ENCODE measurements at places on chromosomes 7 and 10.

GRCh38 chr10:51733057-51733456 is 33.7 kb upstream of the CSTF2T start:
- no peak for DNase-seq

DNA sequence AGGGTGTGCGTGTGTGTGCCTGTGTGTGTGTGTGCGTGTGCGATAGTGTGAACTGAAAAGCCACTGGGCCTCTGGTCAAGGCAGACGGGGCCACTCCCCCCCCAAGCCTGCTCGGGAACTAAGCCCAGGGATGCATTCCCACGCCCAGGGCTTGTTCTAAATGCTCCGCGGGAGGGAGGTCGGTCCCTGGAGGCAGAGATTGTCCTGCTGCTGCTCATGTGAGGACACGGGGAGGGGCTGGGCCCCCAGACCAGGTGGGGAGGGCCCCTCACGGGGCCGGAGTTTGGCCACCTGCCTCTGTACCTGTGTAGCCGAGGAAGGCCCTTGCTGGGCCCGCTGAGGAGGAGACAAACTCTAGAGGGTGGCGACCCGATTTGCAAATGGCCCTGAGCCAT is 93.9 kb downstream of the PDGFA start:
- no peak for DNase-seq

- DNase-seq, result peak; percentile 80
Measured at GRCh38 chr10:30529373-30529998, 95.5 kb downstream of the MAP3K8 start.

DNA sequence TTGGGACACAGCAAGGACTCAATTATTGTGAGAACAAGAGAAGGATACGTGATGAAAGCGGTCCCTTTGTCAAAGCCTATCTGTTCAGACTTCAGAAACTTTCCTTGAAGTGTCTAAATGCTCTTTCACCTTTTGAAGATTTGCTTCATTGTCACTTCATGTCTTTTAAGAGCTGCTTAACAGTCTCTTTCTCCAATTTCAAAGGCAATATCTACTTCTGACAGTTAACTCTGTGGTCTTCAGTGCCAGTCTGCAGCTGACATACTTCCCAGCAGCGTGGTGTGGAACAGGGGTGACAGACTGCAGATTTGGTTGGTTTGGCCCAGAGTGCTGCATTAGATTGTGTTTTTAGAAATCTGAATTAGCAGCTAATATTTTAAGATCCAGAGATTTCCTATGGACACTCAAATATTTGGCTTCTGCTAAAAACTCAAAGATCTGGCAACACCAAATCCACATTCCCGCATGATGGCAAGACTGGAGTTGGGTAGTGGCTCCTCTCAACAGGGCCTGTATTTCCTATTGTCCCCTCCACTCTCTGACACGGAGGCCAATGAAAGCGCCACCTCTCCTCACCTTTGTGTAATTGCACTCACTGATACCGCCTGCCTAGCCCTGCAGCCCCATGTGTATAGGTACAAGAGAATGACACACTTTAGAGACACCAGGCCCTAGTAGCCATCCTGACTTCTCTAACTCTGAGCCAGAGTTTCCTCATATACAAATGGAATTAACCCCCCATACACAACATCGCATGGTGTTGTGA is 11.5 kb downstream of the SCRN1 start:
- no peak for DNase-seq

- DNase-seq, result no peak
Measured at GRCh38 chr7:126460664-126461063, 792.1 kb downstream of the GRM8 start.

DNA sequence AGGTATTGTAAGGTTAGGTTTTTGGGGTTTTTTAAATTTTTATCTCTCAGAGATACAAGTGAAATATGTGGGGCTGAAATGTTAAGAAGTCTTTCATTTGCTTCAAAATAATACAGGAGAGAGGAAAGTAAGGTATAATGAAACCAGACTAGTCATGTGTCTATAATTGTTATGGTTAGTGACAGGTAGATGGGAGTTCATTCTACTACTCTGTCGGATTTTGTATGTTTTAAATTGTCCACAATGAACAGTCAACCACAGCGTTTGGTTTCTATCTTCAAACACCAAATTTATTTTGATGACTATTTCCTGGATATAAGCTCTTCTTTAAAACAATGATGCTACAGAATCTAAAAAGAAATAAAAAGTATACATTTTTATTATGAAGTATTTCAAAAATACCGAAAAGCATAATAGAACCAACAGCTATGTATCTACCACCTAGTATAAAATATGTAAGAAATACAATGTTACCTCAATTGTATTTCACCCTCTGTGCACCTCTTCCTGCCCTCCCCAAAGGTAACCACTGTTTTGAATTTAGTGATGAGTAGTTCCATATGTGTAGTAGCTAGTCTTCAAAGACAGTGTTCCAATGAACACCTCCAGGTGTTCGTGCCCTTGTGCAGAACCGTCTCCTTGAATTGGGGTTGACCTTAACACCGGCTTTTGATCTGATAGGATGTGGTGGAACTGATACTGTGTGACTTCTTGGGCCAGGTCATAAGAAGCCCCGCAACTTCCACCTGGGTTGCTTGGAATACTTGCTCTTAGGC is 74.8 kb upstream of the CDK1 start:
- DNase-seq, result no peak

DNA sequence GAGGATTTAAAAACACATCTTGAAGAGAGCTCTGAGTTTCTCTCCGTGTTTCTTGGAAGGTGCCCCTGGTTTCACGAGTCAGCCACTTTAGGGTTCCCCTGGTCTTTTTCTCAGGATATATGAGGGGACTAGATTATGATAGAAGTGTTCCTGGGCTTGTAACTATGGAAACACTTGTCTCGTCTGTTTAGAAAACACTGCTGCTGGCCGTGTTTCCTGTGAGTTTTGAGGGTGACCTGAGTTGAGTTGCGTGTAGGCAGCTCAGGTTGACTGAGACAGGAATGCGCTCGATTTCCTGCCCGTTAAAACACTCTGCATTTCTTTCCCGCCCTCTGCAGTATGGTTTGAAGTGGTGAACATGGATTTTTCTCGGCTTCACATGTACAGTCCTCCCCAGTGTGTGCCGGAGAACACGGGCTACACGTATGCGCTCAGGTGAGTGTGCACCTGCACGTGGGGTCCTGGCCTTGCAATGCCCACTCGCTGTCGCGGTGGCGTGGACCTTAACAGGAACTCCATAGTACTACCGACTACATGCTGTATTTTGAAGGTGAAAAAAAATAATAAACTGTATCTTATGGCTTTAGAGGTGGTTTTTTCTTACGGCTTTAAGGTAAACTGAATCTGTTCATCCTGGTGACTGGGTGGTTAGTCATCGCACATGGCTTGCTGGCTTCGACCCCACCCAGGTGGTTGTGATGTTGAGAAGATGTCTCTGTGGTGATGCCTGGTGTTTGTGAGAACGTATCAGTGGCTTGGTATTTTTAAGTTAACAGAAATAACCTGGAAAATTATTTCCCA is at the start of gene SUN1:
TSS of gene SUN1 (plus strand) at position 310 of the 801 bp plus-strand sequence. CDS start at position 359, 49 bp downstream.
- DNase-seq, result peak; percentile 72

DNA sequence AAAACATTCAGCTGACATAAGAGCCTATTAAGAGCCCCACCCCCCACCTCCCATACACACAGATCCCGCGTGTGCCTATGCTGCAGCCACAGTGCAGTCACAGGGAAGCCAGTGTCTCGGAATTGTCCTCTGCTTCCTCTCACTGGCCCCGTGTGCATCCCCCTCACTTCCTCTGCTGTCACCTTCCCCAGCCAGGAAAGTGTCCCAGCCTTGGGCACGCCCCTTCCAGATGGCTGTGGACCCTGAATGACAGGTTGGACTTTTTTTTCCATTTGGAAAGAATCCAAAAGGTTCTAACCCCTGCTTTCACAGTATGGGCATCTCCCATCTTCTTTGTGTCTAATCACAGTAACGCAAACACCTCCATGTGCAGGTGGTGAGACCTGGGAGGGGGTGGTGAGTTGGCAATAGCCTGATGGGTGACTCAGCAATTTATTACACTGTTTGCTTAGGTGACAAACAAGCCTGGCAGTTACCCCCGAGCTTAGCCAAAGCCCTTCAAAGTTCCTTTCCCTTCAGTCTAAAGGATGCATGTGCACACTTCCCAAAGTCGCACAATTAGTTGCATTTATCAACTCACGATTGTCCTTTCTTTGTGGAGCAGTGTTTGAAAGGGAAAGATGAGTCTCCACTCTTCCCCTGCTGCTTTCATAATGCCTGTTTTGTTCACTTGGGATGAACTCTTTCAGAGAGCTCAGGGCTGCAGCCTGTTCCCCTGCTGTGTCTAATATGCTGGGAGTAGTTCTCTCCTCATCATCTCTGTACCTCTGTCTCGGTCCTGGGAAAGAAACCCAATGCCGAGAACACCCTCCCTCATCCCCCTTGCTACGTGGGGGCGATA is 67.5 kb upstream of the EFCAB10 start:
- DNase-seq, result no peak

DNA sequence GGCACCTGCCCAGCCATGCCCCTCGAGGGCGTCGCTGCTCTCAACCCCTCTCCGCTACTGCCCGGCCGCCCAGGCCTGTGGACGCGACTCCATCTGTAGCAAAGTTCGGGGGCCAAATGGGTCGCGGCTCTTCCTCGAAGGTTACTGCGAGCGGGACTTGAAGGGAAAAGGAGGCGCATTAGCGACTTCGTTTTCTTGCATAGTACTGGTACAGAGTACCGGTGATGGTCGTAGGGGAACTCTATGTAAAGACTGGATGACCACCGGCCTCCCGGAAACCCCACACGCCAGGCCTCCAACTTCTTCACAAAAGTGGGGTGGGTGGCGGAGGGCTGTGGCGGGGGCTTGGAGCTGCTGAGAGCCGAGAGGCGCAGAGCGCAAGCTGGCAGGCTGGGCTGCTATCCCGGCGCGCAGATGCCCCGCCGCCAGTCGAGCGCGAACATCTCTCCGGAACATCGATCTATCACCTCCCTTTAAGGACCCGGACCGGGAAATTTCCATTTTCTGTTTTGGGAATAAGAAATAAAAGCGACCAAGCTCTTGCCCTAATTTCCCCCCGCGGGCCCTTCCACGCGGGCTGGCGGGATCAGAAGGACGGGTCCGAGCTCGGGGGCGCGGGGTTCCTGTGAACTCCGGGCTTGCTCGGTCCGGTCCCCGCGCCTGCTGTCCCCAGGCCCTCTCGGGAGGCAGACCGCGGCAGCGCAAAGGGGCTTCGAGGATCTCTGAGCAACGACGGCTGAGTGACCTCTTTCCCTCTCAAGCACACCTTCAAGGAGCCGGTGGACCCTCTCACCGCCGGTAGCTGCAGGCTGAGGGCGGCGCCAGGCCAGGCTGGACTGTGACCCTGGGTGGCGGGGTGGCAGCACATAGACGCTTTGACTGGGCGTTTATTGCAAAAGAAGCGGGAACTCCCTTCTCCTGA is 12.2 kb upstream of the FEZF1 start:
- DNase-seq, result no peak

DNA sequence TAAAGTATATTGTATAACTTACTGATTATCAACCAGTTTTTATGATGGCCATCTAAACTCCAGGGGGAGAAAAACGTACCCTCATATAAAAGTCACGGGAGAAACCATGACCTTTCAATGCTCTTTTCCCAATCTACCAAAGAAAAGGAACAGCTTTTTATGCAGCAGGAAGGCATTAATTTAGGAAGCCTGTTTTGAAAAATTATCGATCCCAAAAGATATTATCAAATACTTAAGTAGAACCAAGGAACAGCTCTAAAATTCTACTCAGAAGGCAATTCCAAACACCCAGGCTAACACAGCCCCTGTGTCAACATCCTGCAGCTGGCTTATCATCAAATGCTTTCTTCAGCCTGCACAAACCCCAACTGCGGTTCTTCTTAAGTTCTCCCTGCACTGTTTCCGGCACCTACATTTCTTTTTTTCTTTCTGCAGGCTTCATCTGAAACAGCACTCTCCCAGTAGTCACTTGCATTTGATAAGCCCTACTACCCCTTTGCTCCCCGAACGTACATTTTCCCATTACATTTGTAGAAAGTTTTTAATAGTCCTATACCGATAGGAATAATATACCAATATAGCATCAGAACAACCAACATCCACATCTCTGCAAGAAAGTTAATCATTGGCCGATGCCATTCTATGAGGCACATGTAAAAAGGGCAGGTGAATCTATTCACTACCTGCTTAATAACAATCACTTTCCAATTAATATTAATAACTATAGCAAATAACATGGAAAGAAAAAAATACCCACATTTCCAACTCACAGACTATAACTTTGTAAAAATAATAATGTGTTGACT is 47.9 kb downstream of the PIP4K2A start:
- DNase-seq, result no peak

- DNase-seq, result no peak
Measured at GRCh38 chr10:77091597-77092165, 545.9 kb downstream of the KCNMA1 start.

- DNase-seq, result no peak
Measured at GRCh38 chr10:118912961-118913600, 116.4 kb upstream of the NANOS1 start.

GRCh38 chr10:63300801-63301200 is 165.0 kb downstream of the JMJD1C start:
- no peak for DNase-seq

- no peak for DNase-seq
Measured at GRCh38 chr10:21530168-21530567, 3.9 kb upstream of the MLLT10 start.

DNA sequence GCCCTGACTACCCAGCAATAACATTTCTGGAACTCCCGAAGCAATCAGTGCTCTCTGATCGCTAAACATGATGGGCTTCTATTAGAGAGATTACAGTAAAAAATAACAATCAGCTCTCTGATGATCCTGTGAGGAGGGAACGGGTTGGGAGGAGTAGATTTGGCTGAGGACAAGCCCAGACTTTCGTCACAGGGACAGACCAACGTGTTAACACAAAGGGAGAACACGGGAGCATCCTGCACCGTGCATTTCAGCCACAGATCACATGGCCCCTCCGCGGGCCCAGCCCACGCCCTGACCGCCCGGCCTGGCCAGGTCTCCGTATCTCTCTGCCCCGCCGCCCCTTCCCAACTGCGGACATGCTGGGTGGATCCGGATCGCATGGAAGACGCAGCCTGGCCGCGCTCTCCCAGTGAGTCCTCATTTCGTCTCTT is 95.0 kb upstream of the AGBL3 start:
- DNase-seq, result no peak

- no peak for DNase-seq
Measured at GRCh38 chr7:10924370-10924769, 49.3 kb upstream of the PHF14 start.

DNA sequence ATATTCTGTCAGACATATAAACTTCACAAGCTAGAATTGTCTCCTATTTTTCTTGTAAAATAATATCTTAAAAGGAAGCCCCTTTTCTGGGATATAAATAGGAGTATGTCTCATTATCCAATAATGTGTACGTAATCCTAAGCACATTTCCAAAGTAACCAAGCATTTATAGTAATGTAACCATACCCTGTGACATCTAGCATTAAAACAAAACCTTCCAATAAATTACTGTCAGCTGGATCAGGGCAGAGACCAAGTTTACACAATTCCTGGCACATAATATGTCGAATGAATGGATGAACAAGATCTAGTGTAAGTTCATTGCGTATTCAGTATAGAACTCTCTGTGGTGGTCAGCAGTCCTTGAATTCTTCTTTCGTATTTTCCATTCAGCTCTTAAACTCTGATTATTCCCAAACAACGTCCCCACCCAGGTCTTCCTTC is 14.3 kb downstream of the CPED1 start:
- DNase-seq, result no peak

Measured in activated T-cell treated with anti-CD3 and anti-CD28 coated beads, Interleukin-2, amount 50 U/mL, for 48 hours (primary cell).